ENCODE measurements at places on chromosomes 7 and 10.

- no peak for DNase-seq
Observed at GRCh38 chr10:33139181-33139646, 181.2 kb upstream of the ITGB1 start.

- peak; percentile 49 for DNase-seq
Observed at GRCh38 chr7:29988424-29989256, 961 bp downstream of the SCRN1 start.

DNA sequence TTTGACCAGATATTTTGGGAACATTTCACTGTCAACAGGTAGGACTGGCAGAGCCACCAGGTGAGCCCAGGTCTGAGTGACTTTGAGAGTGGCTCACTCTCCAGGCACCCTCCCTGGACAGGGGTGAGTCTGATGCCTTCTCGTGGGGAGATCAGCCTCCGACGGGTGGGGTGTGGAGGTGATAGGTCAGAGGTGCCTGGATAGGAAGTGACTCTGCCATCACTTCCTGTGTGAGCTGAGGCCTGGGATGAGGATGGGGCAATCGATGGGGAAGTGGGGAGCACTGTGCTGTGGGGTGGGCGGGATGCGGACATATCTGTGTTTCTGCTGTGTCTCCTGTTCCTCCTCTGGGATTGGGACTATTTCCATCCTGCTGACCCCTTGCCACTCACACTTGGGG lies 34.6 kb downstream of the IFT22 start:
- no peak for DNase-seq

DNA sequence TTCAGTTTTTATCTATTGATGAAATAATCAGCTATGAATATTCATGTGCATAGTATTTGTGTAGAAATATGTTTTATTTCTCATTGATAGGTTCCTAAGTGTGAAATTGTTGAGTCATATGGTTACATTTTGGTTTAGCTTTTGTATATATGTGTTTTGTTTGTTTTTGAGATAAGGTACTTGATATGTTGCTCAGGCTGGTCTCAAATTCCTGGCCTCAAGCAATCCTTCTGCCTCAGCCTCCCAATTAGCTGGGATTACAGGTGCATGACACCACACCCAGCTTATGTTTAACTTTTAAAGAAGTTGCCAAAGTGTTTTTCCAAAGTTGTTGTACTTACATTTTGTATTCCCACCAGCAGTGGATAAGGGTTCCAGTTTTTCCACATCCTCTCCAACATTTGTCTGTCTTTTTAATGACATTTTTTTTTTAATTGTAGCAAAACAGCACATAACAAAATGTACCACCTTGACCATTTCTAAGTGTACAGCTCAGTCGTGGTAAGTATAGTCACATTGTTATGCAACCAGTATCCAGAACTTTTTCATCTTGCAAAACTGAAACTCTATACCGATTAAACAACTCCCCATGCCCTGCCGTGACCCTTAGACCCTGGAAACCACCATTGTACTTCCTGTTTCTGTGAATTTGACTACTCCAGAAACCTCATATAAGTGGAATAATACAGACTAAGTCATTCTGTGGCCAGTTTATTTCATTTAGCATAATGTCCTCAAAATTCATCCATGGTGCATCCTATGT lies 12.6 kb upstream of the UBE2D1 start:
- no peak for DNase-seq

- no peak for DNase-seq
Observed at GRCh38 chr7:15662451-15662850, 24.0 kb downstream of the MEOX2 start.

GRCh38 chr7:116653646-116654045 lies 18.4 kb upstream of the MET start:
- DNase-seq: no peak

DNA sequence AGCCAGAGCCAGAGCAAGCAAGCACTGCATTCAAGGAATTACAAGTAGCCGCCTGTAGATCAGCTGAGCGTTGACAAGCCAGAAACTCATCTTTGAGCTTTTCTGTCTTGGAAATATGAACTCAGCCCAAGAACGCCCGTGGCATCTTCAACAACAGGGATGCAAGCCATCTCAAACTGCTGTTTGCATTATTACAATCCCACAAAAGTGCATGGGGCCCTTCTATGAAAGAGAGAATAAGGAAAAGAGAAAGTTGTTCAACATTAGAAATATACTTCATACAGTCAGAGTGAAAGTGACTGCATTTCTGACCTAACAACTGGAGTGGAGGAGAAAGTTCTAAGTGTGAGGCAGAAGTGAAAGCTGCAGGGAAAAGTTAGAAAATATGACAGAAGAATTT lies 6.5 kb downstream of the SGCE start:
- no peak for DNase-seq

DNA sequence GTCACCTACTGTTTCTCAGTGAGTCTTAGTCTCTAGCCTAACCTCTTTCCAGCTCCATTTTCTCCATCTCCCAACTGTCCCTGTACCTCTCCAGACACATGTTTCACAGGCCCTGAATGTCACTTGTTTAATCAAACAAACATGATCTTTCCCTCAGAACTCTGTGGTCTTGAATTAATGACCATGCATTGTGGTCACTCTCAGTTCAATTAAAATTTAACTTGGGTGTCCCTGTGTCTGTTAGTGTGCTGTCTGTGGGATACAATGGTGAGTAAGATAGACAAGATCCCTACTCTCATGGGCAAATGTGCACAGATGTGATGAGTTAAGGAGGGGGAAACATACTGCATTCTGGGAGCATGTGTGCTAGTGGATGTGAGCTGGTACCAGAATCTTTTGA lies 65.0 kb downstream of the RBM33 start:
- no peak for DNase-seq

DNA sequence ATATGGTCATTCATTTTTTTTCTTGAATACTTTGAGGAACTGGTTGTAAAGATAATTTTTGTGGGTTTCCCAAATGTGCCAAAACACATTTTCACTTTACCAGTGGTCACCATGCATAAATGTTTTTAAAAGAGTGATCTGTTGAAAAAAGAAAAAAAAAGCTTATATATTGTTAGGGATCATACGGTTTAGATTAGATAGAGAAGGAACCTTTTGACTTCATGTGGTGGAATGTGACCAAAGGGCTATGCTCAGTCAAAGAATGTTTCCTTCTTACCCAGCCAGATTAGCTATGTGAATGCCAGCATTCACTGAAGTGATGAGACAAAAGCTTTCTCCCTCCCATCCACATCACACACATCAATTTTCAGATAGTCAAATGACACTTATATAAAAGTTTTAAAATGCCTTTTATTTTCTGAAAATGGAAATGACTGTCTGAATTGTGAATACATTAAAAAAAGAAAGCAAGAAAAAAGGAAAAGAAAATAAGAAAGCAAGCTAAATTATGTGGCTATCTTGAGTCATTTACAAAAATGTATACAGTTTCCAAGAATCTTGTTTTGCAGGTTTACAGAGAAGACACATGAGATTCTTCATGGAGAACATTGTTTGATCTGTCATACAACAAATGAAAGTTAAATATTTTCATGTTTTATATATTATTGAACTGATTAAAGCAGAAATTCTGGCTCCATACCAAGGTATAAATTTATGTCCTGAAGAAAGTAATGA lies 8.6 kb upstream of the CPED1 start:
- DNase-seq: no peak

GRCh38 chr10:102114861-102115618 lies 5.1 kb downstream of the LDB1 start:
- DNase-seq: peak; percentile 76

DNA sequence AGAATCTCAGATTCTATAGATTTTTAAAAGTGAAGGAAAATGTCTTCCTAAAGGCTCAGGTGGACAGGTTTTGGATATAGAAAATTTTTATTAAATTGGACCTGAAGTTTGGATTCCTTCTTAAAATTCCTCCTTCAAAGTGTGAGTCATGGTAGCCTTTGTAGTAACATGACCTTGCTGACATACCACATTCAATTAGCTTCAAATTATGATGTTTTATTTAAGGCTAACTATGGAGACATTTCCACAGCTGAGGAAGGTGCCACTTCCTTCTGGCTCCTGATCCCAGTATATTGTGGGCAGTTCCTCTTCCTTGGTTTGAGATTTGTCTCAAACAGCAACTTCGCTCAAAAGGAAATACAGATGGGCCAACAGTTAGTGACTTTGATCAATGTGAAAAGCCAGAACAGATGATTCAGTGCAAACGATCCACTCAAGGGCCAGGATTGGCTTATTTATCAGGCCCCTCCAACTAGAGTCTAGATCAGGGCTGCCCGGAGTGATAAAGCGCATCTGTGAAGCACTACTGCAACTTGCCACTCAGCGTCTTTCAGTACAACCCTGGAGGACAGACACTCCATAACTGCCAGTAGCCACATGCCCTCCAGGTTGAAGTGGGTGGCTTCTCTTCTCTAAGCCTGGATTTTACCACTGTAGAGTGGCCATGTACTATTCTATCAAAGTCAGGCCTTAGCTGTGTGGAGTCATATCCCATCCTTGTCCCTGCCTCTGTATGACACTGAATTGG lies 573.5 kb downstream of the KIF20B start:
- no peak for DNase-seq

- no peak for DNase-seq
Observed at GRCh38 chr10:103467406-103467805, 8.7 kb upstream of the CALHM1 start.

DNA sequence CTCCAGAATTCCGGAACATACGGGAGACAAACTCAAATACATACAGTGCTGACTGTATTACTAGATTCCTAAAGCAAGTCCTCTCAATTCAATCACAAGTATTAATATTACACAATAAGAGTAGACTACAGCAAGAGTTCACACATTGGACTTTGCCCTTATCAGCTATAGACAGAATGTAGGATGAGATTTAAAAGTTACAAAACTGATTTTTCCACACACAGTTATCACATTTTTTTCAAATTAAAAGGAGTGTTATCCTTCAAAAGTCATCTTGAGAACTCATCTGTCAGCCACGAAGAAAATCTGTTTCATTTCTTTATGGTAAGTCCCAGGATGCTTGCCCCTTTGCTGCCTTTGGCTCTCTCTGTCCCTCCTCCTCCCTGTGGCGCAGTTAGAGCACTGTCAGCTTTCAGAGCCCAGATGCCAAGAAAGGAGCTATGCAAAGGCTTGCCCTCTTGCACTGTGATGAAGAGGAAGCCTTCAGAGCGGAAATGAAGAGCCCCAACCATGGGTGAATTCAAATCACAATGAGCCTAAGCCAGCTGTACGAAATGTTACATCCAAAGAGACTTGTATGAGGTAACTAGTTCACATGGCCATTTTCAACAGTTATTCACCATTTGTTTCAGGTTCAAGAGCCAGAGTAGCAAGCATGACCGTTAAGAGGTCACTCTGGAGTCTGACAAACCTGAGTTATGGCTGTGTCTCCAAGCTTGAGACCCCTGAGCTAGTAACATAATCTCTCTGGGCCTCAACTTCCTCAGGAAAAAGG lies 10.7 kb downstream of the NCOA4 start:
- DNase-seq: no peak

DNA sequence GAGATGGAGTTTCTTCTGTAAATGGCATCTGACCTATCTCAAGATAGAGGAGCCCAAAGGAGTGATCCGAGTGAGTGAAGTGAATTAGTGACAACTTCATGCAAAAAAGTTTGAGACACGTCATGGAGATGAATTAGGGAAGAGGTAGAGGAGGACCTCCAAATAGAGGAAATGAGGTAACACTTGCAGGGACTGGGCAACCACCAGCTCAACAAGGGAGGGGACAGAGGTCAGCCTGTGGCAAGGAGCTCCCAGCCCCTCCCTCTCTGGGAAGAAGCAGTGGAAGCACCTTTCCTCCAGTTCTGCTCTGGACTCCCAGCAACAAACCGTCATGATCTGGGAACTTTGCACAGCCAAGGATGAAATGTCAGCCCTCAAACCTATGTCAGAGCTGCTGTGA lies 83.5 kb upstream of the IKZF1 start:
- no peak for DNase-seq

Data from GM19239 (cell line).